ENCODE measurements at places on chromosomes 6 and 20.

DNA sequence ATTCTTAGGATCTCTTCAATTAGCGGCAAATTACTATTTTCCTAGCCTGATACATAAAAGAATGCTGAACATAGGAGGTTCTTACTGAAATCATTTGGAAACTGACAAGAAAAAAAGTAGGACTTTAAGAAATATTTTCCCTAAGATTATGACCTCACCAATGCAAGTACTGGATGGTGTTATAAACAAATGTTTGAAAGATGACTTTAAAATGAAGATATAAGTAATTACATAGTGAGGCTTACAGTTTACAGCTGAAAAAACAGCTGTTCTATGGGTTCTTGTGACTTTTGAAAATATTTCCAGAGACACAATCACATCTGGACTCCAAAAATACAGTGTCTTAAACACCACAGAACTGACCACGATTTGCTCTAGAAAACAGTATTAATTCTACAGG, 64.9 kb downstream of the ADAT2 start:
- DNase-seq: no peak

DNA sequence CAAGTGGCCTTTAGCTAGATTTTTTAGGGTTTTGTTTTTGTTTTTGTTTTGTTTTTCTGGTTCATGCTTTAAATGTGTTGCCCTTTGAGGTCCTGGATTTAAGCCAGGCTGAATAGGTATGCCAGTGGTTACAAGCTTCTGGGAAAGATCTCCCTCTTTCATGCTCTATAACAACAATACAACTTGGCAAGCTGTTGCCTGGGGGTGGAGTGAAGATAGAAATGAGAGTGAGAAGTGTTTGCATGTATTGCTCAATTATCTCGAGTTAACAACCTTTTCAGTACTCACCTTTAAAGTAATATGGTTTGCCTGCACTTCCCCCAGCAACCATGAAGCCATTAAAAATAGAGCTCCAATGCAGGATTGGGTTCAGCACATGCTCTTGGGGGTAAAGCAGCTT, 19.2 kb upstream of the HAO1 start:
- DNase-seq: no peak

- no peak for DNase-seq
These were observed 401.2 kb upstream of the EPHA7 start for GRCh38 chr6:93820465-93821082.

GRCh38 chr6:72619883-72620696, 1.8 kb upstream of the KCNQ5 start:
- peak; percentile 81 for DNase-seq

- DNase-seq: no peak
These were observed 7.3 kb downstream of the ZBP1 start for GRCh38 chr20:57612916-57613315.

- peak; percentile 7 for DNase-seq
These were observed 51.6 kb upstream of the GTSF1L start for GRCh38 chr20:43778375-43778774.

GRCh38 chr6:43287717-43288679, 10.1 kb upstream of the SLC22A7 start:
- no peak for DNase-seq

DNA sequence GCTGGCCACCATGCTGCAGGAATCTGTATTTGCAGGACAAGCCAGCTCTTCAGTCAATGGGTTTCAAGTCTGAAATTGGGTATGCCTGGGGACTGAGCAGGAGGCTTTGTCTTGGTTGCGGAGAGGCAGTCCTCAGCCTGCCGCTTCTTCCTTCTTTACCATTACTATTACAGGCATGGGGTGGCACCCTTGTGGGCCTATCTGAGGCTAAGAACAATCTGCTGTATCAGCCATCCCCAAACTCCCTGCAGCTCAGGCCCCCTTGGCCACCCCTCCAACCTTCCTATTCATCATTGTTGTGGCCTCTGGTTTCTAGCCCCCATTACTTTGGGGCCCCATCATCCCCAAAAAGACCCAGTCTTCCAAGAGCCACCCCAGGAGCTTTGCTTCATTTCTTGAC, 289.2 kb upstream of the FOXQ1 start:
- no peak for DNase-seq

DNA sequence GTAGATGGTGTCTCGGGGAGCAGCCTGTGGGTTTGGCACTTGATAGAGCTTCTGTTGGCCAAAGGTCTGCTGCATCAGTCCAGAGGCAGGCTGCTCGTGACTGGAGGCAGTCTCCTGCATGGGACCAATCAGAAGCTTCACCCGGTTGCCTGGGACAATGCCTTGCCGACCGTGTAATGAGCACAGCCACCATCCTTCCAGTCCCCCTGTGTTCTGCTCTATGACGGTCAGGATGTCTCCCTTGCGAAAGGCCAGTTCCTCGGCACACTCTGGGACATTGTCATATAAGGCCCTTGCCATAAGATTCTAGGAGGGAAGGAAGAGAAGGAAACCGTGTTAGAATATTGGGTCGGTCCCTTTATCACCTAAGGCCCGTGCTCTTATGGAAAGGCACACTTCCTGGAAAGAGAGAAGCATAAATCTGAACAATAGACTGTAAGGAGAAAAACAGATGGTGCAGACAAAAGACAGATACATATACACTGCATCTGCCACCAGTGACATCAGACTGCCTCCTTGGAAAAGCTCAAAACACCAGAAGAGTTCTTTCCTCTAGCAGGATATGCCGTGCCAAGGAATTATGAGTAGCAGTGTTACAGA, 18.9 kb downstream of the NEDD9 start:
- no peak for DNase-seq

GRCh38 chr6:157600807-157601206, 219.8 kb downstream of the ZDHHC14 start:
- no peak for DNase-seq

- no peak for DNase-seq
These were observed 258.7 kb downstream of the ALDH8A1 start for GRCh38 chr6:134691180-134691579.

DNA sequence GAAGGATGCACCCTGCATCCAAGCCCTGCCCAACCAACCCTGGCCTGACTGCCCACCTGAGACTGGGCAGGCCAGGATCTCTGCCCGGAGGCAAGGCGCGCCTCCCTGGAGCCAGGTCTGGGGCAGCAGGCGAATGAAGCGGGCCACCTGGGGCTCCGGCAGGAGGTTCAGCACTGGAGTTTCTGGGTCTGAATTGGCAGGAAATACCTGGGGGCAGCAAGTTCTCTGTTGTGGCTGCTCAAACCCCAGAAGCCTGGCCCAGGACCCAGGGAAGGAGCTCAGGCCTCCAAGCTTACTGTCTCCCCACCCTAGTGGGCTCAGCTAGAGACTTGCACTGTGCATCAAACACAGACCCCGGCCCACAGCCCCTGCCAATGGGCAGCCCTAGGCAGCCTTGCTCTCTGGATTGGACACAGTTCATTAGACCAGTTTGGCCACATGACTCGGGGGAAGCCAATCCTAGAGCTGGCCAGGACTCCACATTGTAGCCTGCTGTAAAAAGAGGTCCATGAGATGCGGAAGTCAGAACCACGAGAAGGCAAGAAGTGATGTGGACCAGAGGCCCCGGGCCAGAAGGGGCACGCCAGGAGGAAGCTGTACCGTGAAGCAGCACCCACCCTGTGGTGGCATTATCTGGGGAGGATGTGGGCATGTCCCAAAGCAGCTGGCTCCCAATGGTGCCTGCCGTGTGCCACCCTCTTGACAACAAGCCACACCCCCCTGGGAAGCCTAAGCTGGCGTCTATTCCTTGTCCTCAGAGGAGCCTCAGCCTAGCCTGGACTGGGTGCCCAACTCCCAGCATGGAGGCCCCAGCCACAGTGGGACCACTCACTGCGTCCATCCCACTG, 3.1 kb downstream of the CPXM1 start:
- DNase-seq: no peak

- no peak for DNase-seq
These were observed 30.1 kb upstream of the APMAP start for GRCh38 chr20:25022680-25023079.

- DNase-seq: no peak
These were observed 118.9 kb upstream of the CEP162 start for GRCh38 chr6:84346372-84346771.

DNA sequence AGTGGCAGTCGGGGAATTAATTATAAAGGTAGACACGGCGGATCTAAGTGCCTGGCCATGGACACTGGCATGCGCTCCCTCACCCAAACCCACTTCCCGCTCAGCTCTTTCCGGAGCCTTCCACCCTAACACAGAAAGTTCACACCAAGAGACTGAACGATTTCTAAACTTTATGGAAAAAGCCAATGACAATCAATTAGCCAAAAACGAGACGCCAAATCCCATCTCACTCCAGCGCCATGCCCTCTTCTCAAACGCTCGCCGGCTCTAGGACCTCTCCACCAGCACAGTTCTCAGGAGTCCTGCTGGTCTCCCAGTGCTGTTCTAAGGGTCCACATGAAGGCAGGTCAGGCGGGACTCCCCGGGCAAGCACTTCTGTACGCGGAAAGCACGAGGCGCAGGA, 641 bp downstream of the SF3B5 start:
- no peak for DNase-seq

- DNase-seq: no peak
These were observed 20.4 kb upstream of the POPDC3 start for GRCh38 chr6:105200133-105200730.

GRCh38 chr6:156848533-156848932, 71.4 kb downstream of the ARID1B start:
- peak; percentile 73 for DNase-seq

DNA sequence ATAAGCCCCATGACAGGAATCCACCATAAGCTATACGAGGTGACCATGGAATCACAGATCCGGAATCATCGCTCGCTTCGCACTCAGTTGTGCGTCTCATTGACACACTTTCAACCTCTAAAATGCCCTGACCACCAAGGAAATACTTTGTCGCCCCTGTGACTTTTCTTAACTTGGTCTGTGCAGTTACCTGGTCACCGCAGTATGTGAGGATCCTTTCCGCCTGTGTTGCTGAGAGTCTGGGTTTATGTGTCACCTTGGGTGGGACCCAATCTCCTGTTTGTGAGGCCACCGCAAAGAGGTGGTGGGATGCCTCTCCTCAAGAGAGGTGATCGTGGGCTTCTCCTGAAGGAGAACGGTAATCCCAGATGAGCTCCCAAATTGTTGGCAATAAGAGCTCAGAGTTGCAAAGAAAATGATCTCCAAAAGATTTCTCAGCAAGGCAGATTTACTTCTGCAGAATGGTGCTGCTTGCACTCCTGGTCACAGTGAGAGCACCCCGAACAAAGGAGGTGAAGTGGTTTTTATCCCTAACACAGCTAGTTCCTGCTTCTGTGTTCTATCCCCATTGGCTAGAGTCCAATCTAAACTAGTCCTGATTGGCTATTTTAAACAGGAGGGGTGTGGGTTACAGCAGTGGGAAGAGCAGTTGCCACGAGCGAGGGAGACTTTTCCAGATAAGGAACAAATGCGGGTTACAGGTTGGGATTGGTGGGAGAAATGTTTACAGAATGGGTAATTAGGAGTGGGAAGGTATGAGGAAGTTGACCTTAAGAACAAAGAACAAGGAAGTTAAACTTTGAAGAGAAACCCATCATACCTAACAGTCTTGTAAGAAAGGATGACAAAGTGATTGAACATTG, 9.1 kb upstream of the ZNFX1 start:
- peak; percentile 69 for DNase-seq

- DNase-seq: peak; percentile 76
These were observed 65.1 kb downstream of the CGA start for GRCh38 chr6:87029711-87030314.

DNA sequence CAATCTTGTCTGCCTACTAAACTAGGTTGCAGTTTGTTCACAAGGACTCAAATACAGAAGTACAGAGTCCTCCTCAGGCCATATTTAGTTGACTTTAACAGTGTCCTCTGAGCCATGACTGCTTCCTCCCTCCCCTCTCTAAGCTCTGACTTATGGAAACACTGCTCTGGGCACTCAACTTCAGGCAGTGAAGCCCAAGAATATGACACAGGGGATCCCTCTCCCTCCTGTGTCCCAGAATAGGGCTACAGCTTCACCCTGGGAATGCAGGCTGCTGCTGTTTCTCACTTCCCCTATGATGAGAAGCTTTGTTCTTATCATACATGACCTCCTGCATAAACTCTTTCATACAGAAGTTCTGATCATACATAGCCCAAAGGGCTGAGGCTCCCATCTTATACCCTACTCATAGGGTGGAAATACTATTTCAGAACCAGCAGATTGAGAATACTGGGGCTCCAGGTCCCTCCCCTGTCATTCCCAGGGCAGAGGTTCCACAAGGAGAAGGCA, 97.3 kb upstream of the UST start:
- no peak for DNase-seq

DNA sequence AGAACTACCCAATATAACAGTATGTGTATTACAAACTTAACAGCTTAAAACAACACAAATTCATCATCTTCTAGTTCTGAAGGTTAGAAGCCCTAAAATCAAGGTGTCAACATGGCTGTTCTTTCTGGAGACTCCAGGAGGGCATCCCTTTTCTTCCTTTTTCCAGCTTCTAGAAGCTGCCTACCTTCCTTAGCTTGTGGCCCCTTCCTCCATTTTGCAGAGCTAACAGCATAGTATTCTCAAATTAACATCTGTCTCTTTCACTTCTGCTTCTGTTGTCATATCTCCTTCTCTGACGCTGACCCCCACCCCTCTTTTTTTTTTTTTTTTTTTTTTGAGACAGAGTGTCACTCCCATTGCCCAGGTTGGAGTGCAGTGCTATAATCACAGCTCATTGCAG, 52.8 kb upstream of the AKIRIN2 start:
- peak; percentile 22 for DNase-seq

GRCh38 chr6:69422020-69422419, 374.8 kb downstream of the LMBRD1 start:
- DNase-seq: no peak

DNA sequence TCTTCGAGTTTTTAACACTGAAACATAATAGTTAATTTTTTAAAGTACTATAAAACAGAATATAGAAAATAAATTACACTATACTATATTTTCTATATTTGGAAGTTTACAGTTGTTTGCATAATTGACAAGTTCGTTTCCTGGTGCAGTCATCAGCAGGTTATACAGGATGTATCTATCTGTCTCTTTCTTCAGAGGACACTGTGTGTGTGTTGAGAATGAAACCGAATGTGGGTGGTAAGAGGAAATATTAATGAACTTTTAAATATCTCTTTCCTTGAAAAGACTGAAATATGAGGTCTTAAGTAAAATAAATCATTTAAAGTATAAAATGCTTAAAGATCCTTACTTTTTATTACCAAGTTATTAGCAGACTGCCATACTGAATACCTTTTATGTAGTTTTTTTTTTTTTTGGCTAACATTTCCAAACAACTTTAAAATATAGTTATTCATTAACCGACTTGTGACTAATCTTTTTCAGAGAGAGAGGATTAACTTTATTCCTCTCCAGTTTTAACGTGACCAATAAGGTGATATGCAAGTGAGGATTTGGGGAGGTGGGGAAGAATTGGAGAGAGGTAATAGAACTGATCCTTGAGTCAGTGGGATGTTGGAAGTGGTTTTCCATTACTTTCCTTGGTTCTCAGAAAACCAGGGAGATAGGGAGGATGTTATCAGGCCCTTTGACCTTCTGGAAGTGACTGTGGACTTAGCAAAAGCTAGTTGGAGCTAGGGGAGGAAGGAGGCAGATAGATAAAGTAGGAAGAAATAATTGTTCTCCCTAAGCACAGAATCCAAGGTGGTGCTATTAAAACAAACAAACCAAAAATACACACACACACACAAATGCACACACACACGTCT, 380.0 kb upstream of the FLRT3 start:
- DNase-seq: no peak

DNA sequence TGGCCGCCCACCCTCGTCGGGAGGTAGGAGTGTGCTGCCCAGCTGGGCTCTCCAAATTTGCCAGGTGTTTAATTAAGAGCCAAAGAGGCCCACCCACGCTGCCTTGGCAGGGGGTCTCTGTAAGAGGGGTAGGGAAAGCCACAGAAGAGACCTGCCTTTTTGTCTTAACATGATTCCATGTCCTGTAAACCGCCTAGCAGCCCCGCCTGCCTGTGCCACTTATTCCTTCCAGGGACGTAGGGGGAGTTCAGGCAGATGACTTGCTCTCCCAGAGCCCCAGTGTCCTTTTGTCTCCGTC, 2.1 kb downstream of the FAM210B start:
- DNase-seq: no peak
